Type B pancreatic cell (in vitro differentiated cells): ENCODE measurements at places on chromosomes 6 and 20. TPM values are rescaled to one million over a fixed set of nuclear protein-coding genes. Genes with fewer than 3 reads are reported as not detected.

DNA sequence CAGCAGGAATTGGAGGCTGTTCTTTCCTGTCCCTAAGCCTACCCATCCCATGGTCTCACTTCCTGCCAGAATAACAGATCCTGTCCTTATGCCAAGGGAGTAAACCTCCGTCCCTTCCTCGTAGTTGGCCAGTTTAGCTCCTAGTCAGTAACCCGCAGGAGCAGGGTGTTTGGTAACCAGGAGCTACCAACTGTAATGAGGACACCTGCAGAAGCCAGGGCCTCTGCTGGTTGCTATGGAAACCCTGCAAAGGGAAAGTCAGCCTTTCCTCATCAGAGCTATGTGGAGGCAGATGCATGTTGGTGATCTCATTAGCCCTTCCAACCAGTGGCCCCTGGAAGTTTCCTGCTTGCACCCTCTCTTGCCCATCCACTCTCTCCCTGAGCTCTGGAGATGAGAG lies 368.2 kb upstream of the SULF2 start:
- H3K4me3 ChIP-seq, result no peak overlapping the region
- no peak for DNase-seq
- peaks cover 22% of the 10 kb centered on the region for H3K4me1 ChIP-seq
- H3K36me3 ChIP-seq, result no peaks in the 10 kb centered on the region

- H3K27ac ChIP-seq, result no peak overlapping the region
- H3K27me3 ChIP-seq, result no peaks in the 10 kb centered on the region
- DNase-seq, result no peak
- no peak overlapping the region for H3K4me3 ChIP-seq
- peaks cover 46% of the 10 kb centered on the region for H3K4me1 ChIP-seq
These were observed 109.6 kb upstream of the CARMIL1 start for GRCh38 chr6:25169553-25169952.

- H3K36me3 ChIP-seq, result peaks cover 31% of the 10 kb centered on the region
- no peak for DNase-seq
- peaks cover 38% of the 10 kb centered on the region for H3K4me1 ChIP-seq
- H3K27me3 ChIP-seq, result no peaks in the 10 kb centered on the region
- H3K27ac ChIP-seq, result peak overlapping the region; percentile 83
These were observed 19.8 kb downstream of the MANBAL start for GRCh38 chr20:37309290-37309689.

GRCh38 chr6:30359276-30359675 lies 14.3 kb downstream of the RPP21 start:
- H3K27me3 ChIP-seq, result peaks cover 73% of the 10 kb centered on the region
- DNase-seq, result no peak
- no peaks in the 10 kb centered on the region for H3K36me3 ChIP-seq
- H3K27ac ChIP-seq, result no peak overlapping the region
- no peak overlapping the region for H3K4me3 ChIP-seq
- no peaks in the 10 kb centered on the region for H3K4me1 ChIP-seq

DNA sequence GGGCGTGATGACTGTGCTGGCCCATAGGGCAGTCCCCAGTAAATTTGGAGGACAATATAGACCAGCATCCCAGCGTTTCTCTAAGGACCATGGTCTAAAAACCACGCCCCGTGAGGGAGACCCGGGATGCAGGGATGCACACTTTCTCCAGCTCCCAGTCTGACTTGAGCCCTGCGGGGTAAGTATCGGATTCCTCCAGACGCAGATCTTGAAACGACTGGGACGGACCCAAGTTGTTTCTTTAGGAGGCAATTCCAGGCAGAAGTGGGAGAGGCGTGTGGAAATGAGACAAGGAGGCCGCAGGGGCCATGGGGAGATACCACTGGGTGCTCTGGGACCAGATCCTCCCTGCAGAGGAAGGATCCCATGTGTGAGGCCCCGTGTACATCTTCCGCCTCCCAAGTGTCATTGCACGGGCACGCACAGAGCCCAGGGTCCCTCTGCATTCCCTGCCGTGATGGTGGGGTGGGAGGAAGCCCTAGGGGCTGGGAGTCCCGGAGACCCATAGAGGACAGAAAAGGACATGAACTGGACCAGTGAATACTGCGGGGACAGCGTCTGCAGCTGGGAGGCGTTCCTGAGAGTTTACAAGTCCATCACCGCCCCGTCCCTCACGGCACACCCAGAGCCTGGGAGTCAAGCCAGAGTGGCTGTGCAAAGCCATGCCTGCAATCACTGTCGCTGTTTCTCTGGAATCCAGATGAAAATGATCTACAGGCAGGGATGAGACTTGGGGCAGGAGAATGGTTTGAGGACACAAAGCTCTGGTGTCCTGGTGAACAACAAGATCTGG lies 522.9 kb downstream of the CDH26 start:
- no peaks in the 10 kb centered on the region for H3K4me1 ChIP-seq
- no peak overlapping the region for H3K27ac ChIP-seq
- H3K27me3 ChIP-seq, result peaks cover 28% of the 10 kb centered on the region
- no peak for DNase-seq

GRCh38 chr20:57621421-57622200 lies 1.4 kb upstream of the ZBP1 start:
- peak; percentile 61 for DNase-seq
- peaks cover 14% of the 10 kb centered on the region for H3K27me3 ChIP-seq
- H3K4me1 ChIP-seq, result peaks cover 13% of the 10 kb centered on the region
- no peaks in the 10 kb centered on the region for H3K36me3 ChIP-seq
- no peak overlapping the region for H3K4me3 ChIP-seq

DNA sequence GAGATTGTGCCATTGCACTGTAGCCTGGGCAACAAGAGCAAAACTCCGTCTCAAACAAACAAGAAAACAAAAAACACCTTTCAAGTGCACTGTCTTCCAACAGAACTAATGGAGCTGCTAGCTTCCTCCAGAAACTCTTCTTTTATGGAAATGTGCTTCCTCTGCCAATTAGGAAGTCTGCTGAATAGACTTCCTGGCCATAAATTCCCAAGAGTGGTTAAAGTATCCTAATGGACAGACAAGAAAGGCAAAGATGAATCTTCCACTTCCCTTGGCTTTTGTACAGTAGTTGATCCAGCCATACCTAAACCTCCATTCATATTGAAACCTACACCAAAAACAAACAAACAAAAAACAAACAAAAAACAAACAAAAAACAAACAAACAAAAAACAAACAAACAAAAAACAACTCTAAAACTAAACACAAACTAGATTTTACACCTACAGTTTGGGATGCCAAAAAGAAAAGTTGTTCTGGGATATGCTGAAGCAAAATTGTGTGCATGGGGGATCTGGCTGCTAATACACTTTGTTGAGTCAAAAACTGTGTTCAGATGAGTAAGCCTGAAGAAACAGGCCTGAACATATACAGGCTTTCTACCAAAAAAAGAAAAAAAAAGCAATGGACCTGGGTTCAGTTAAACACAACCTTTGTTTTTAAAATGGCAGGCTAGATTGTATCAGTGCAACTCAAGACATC lies 59.8 kb upstream of the CARMIL1 start:
- peaks cover 4% of the 10 kb centered on the region for H3K27me3 ChIP-seq
- H3K36me3 ChIP-seq, result no peaks in the 10 kb centered on the region
- no peaks in the 10 kb centered on the region for H3K4me1 ChIP-seq
- no peak overlapping the region for H3K4me3 ChIP-seq
- DNase-seq, result no peak
- peak overlapping the region; percentile 84 for H3K27ac ChIP-seq

- H3K36me3 ChIP-seq, result peaks cover 6% of the 10 kb centered on the region
- no peak overlapping the region for H3K4me3 ChIP-seq
- H3K27me3 ChIP-seq, result peaks cover 3% of the 10 kb centered on the region
- H3K4me1 ChIP-seq, result peaks cover 71% of the 10 kb centered on the region
- H3K27ac ChIP-seq, result peak overlapping the region; percentile 4
These were observed 215.9 kb downstream of the SLC24A3 start for GRCh38 chr20:19428324-19428723.

DNA sequence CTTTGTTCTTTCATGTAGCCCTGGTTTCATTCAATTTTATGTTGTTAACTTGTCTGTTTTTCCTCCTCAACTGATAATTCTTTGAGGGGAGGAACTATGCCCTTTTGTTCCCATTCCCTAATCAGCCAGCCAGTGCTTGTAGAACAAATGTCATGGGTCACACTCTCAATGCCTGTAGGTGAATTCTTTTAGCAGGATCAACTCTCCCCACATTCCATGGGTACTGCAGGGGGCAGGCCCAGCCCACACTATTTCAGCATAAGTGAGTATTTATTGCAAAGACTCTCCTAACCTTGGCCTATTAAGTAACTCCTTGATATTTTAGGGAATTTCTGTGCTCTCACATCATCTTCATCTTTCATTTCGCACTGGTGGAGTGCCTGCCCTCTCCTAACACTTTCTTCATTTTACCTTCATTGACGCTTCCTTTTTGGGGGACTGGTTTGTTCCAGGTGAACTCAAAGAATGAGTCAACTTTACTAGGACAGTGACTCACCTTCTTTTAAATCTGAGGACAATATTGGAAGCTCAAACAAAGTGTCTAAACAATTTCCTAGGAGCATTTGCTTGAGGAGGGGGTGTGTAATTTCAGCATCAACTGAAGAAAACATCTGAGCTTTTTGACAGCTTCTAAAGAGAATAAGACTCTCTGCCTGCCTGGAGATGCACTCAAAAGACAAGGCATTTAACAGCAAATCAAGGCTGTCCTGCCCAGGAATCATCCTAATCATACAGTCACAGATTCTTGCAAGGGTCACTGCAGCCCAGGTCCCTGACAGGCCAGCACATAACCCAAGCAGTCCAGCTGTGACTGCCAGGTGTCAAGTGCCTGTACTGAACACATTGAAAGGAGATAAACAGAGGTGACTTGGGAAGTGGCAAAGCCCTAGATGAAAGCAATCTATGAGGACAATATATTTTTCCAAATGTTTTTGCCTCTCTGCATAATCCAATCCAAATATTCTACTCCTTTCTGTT lies 263.9 kb upstream of the PRND start:
- no peak for DNase-seq
- no peak overlapping the region for H3K27ac ChIP-seq
- H3K27me3 ChIP-seq, result no peaks in the 10 kb centered on the region
- H3K36me3 ChIP-seq, result peaks cover 4% of the 10 kb centered on the region
- H3K4me1 ChIP-seq, result peaks cover 10% of the 10 kb centered on the region

GRCh38 chr6:160265869-160266476 lies 7.4 kb upstream of the SLC22A2 start:
- DNase-seq, result no peak
- no peak overlapping the region for H3K27ac ChIP-seq
- H3K27me3 ChIP-seq, result peaks cover 45% of the 10 kb centered on the region
- no peak overlapping the region for H3K4me3 ChIP-seq

- peaks cover 7% of the 10 kb centered on the region for H3K4me1 ChIP-seq
- DNase-seq, result no peak
- H3K36me3 ChIP-seq, result no peaks in the 10 kb centered on the region
- H3K27ac ChIP-seq, result no peak overlapping the region
- peaks cover 4% of the 10 kb centered on the region for H3K27me3 ChIP-seq
- H3K4me3 ChIP-seq, result no peak overlapping the region
These were observed 11.1 kb upstream of the TOP1 start for GRCh38 chr20:41017448-41018042.

- no peak for DNase-seq
- H3K36me3 ChIP-seq, result no peaks in the 10 kb centered on the region
- no peaks in the 10 kb centered on the region for H3K27me3 ChIP-seq
- peak overlapping the region; percentile 14 for H3K4me3 ChIP-seq
- H3K4me1 ChIP-seq, result no peaks in the 10 kb centered on the region
These were observed 27.8 kb downstream of the RGS17 start for GRCh38 chr6:153103319-153103655.

GRCh38 chr6:135627092-135627715 lies 129.7 kb upstream of the AHI1 start:
- no peak overlapping the region for H3K4me3 ChIP-seq
- no peaks in the 10 kb centered on the region for H3K36me3 ChIP-seq
- no peaks in the 10 kb centered on the region for H3K27me3 ChIP-seq
- peaks cover 5% of the 10 kb centered on the region for H3K4me1 ChIP-seq
- DNase-seq, result no peak
- no peak overlapping the region for H3K27ac ChIP-seq

- peaks cover 42% of the 10 kb centered on the region for H3K36me3 ChIP-seq
- H3K27ac ChIP-seq, result no peak overlapping the region
- H3K4me1 ChIP-seq, result peaks cover 30% of the 10 kb centered on the region
- DNase-seq, result no peak
These were observed 10.5 kb downstream of the SNX3 start for GRCh38 chr6:108250240-108250866.

GRCh38 chr6:153150371-153150751 lies 19.3 kb upstream of the RGS17 start:
- H3K36me3 ChIP-seq, result no peaks in the 10 kb centered on the region
- H3K4me1 ChIP-seq, result no peaks in the 10 kb centered on the region
- H3K4me3 ChIP-seq, result no peak overlapping the region

- H3K36me3 ChIP-seq, result no peaks in the 10 kb centered on the region
- no peak overlapping the region for H3K27ac ChIP-seq
- H3K4me1 ChIP-seq, result peaks cover 23% of the 10 kb centered on the region
- H3K4me3 ChIP-seq, result no peak overlapping the region
- H3K27me3 ChIP-seq, result peaks cover 2% of the 10 kb centered on the region
These were observed 100.8 kb upstream of the FRMD1 start for GRCh38 chr6:168179702-168180382.

DNA sequence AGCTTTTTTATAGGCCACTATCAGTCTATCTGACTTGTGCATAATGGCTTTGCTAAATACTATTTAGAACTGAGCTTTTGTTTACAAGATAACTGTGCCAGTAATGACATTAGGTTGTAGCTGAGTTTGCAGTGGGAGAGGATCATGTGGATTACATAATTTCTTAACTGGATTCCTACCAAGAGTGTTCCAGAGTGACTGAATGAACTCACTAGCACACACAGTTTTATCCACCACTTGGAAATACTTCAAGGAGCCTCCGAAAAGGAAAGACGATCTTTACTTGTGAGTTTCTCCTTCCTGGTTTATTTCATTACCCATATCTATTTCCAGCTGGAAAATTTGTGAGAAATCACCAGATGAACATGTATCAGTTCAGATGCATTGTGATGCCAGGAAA lies 10.9 kb upstream of the SYNE1 start:
- no peaks in the 10 kb centered on the region for H3K4me1 ChIP-seq
- H3K27me3 ChIP-seq, result peaks cover 12% of the 10 kb centered on the region

GRCh38 chr6:135291288-135292076 lies 110.4 kb downstream of the MYB start:
- no peak overlapping the region for H3K4me3 ChIP-seq
- no peaks in the 10 kb centered on the region for H3K27me3 ChIP-seq
- no peak overlapping the region for H3K27ac ChIP-seq
- peaks cover 26% of the 10 kb centered on the region for H3K36me3 ChIP-seq

GRCh38 chr6:31010393-31011060 lies at the start of gene MUC22:
TSS of gene MUC22 (plus strand) at chr6:31010474. CDS start at chr6:31010707, 233 bp downstream.
- H3K4me3 ChIP-seq, result peak within 1 kb of the TSS; percentile 35
- H3K4me1 ChIP-seq, result peaks cover 11% of the 10 kb centered on the region
- H3K27me3 ChIP-seq, result peaks cover 6% of the 10 kb centered on the region
- no peak for DNase-seq

- DNase-seq, result no peak
- peaks cover 20% of the 10 kb centered on the region for H3K4me1 ChIP-seq
- H3K27ac ChIP-seq, result peak overlapping the region; percentile 4
- H3K27me3 ChIP-seq, result no peaks in the 10 kb centered on the region
- H3K36me3 ChIP-seq, result no peaks in the 10 kb centered on the region
- no peak overlapping the region for H3K4me3 ChIP-seq
These were observed 81.4 kb downstream of the CARMIL1 start for GRCh38 chr6:25360621-25361020.

GRCh38 chr6:81531869-81532561 lies 220.5 kb downstream of the TENT5A start:
- H3K4me1 ChIP-seq, result no peaks in the 10 kb centered on the region
- no peak overlapping the region for H3K27ac ChIP-seq
- H3K36me3 ChIP-seq, result no peaks in the 10 kb centered on the region
- no peaks in the 10 kb centered on the region for H3K27me3 ChIP-seq

SLC24A3 gene
- 12.0 and 14.0 TPM in 2 replicates for total RNA-seq

MED23 gene
- 29.2 and 37.6 TPM in 2 replicates for total RNA-seq

ATRN gene
- total RNA-seq, result 36.9 and 43.9 TPM in 2 replicates

COL9A3 gene
- 8.8 and 21.2 TPM in 2 replicates for total RNA-seq
